ENCODE measurements at places on chromosomes 11 and 22.
A peak's percentile ranks its signal among the peaks of the same experiment; 100 is the strongest.

- no peak for DNase-seq
Measured at GRCh38 chr11:73384872-73385689, 8.9 kb downstream of the RELT start.

GRCh38 chr22:48722661-48723060 is 1105.0 kb downstream of the BRD1 start:
- DNase-seq = no peak

GRCh38 chr22:39289533-39289932 is 29.9 kb downstream of the RPL3 start:
- no peak for DNase-seq

DNA sequence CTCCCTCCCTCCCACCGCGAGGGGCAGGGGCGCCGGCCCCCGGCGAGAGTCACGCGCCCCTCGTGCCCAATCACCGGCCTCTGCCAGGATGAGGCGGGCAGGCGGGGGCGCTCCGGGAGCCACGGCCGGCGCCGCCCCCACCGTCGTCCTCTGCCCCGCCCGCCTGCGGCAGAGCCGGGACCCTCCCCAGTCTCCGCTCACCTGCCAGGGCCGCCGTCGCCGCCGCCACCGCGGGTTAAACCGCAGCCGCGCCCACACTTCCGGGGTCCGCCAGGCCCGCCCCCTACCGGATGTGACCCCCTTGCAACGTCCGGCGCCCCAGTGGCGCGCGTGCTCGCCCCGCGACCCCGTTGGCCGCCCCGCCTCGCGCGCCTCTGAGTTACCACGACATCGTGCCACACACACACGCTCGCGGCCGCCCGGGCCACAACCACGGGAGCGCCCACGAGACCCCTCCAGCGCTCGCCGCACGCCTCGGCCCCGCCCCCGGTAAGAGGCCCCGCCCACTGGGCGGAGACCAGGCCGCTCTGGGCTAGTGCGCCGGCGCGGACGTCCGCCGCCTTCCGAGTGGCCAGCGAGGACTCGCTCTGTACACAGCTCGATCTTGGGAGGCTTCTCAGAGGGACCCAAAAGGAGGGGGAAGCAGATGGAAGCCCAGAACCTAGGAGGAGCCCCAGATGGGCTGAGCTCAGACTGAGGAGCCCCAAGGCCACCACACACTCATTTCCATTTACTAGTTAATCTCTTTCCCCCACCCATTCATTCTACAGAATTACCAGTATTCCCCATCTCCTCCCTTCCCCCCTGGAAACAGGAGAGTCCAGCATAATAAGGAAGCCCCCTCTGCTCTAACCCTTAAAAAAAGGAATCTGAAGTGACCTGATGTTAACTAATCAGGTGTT is at the start of gene VPS37C:
TSS of gene VPS37C (minus strand) at position 237 of the 902 bp plus-strand sequence. CDS start 22,597 bp downstream, outside the sequence.
- peak; percentile 8 for DNase-seq

GRCh38 chr22:25629613-25630012 is 65.1 kb downstream of the GRK3 start:
- no peak for DNase-seq

GRCh38 chr11:47552056-47552565 is 821 bp downstream of the CELF1 start:
- DNase-seq = no peak

DNA sequence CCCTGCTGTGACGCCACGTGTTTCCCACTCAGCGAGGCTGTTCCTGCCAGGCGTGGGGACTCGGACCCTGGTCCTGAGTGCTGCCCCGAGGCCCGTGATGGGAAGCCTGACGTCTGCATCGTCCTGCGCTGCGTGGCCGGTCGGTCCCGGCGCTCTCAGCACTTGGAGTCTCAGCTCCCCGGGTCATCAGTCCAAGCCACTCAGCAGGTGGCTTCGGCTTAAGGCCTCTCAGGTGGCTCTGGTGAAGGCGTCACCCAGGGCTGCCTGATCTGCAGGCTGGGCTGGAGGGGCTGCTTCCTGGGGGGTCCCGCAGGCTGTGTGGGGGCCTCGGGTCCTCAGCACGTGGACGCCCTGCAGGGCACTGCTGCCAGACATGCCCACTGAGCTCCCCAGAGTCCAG is 35.3 kb downstream of the BRSK2 start:
- no peak for DNase-seq

GRCh38 chr11:57116654-57117053 is 65.1 kb upstream of the LRRC55 start:
- DNase-seq = no peak

DNA sequence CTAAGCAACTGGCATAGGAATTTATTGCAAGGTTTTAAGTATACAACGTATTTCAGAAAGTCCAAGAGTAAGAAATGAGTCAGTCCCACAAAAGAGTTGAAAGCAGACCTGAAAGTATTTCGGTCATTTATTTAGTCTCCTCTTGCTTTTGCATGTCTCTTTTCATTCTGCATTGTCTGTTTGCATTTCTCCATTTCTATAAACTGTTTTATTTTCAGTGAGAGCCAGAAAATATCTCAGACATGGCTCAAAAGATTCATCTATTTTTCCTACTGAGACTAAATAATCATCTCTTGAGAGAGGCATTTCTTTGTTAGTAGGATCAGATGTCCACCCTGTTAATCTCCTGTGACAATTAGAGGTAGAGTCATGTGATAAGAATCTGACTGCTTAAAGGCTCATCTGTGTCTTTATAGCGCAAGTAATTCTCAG is 219.1 kb upstream of the CCDC179 start:
- DNase-seq = no peak

- DNase-seq = no peak
Measured at GRCh38 chr22:32744176-32744959, 57.1 kb upstream of the TIMP3 start.

DNA sequence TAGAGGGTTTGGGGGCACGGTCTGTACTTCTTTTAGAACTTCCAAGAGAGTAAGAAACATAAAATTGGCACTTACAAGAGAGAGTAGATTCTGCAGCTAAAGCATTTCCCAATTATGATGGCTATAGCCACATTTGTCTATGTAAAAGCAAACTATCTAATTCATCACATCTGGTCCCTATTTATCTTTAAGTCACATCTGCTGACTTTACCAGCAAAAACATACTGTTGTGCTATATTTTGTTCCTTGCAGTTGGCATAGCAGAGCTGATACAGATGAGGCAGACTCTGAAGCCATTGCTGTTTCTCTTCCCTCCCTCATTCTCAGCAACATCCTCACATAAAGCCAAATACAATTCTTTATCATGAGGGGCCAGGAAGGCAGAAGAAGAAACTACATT is 1533.5 kb upstream of the RAG2 start:
- DNase-seq = no peak

- DNase-seq = no peak
Measured at GRCh38 chr11:121365304-121365703, 72.7 kb downstream of the SC5D start.

- no peak for DNase-seq
Measured at GRCh38 chr11:1757861-1758610, 5.7 kb downstream of the CTSD start.

GRCh38 chr11:79374727-79375126 is 66.1 kb downstream of the TENM4 start:
- DNase-seq = no peak

DNA sequence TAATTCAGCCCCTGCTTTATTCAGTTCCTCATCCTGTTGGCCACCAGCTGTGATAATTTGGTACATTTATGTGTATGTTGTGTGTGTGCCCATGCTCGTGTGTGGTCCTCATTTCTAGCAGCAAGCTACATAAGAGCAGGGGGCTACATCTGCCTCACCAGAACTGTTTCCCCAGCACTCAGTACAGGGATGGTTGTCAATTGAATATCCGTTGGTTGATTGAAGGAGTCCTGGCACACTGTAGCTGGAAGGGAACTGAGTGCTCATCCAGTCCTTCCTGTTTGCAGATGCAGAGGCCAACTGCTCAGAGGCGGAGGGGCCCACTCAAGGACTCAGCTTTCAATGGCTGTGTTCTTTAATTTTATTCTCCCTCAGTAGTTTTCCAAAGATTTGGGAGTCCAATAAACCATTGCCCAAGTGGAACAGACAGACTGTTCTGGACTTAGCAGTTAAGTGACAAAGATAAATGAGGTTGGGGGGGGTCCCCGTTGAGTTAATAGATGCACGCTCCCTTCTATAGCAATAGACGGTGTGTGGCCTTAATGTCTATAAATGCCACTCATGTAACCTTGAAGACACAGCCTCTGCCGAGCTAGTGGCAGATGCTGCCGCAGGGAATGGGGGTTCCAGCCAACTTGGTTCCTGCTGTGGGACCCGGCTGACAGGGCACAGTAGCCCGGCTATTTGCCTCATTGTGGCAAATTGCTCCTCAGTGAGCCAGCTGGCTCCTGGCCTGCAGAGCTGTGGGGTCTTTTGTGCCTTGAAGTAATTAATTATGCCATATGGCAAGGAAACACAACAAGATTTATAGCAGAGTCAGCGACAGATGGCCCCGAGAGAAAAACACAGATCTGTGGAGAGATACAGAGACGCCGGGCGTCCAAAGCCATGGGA is 71.4 kb upstream of the GRK3 start:
- DNase-seq = no peak

DNA sequence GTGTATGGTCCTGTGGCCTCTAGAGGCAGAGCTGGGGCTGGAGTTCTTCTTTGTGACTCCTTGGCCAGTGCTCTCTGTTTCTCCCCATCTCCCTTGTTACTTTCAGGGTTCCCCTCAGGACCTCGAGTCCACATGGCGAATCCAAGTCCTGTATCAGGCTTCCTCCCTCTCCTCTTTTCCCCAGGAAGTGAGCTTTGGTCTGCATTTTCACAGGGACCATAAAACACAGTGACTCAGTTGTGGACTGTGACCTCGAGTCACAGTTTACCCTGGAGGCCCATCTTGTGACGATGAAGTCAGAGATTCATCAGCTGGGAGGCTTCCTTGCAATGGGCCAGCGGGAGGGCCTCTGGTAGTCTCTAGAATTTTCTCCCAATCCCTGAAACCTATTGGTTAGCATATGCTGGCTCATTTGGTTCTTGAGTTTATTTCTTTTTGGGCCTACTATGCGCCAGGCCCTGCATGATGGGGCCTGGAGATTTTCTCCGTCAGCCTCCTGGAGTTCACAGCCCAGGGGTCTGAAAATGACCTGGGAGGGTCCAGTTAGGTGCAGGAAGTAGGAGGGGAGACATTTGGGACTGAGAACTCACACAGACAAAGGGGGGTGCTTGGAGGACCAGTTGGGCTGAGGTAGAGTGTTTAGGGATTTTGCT is 100.8 kb downstream of the KIAA1671 start:
- no peak for DNase-seq

GRCh38 chr11:61764606-61765260 is 12.3 kb downstream of the MYRF start:
- DNase-seq = no peak

GRCh38 chr11:9315078-9315688 is 790 bp upstream of the TMEM41B start:
- no peak for DNase-seq

DNA sequence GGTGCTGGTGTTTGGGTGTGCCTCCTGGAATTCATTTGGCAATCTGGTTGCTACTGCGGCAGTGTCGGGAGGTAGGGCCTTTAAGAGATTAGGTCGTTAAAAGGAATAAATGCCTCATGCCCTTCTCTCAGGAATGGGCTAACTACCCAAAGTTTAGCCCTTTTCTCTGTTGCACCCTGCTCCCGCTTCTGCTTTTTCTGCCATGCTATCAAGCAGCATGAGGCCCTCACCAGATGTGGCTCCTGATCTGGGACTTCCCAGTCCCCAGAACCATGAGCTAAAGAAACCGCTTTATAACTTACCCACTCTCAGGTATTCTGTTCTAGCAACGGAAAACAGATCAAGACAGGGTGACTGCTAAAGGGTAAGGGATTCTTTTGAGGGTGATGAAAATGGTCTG is 6.3 kb downstream of the EIF3D start:
- no peak for DNase-seq

Data from SIG-M5 (cell line).